ENCODE measurements at places on chromosomes 5 and 9.

GRCh38 chr5:2877522-2877921 lies 126.0 kb upstream of the IRX2 start:
- DNase-seq, result peak; percentile 18

DNA sequence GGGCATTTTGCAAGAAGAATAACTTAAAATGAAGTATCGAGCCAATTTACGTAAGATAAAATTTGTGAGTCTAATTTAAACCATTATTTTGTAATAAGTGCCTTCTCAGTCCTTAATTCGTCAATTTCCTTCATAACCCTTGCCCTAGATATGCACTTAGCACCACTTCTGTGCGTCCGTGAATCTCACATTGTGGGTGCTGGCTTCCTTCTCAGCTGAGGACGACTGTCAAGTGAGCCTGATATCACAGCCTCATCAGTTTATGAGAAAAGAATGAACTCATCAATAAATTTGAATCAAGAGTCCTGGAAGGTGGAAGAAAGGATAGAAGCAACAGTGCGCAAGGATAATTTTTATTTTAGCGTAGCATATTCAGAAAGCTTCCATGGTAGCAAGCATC lies 64.5 kb downstream of the MARCHF11 start:
- DNase-seq, result no peak

DNA sequence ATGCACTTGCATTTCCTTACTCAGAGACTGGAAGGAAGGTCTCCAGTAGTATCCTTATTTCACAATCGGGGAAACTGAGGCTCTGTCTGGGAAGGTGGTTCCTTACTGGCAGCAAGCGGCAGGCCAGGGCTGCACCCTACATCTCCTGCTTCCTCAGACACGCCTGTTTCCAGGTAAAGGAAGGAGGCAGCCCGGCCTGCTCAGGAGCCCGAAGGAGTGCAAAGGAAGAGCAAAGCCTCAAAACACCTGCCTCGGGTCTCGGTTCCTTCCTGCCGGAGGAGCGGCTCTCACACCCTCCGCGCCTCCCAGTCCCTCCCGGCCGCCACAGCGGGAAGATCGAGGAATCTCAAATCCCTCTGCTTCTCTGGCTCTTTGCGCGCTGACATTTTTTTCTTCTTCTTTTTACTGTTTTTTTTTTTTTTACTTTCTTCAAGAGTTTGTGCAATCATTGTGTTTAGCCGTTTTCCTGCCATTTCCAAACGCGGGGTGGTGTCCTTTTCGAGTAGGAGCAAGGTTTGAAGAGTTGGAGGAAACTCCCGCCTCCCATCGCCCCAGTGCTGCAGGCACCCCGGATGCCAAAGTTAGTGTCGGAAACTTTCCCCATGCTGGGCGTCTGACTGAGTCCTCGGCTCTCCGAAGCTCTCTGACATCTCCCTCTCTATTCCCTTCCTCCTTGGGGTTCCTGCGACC lies 1.0 kb downstream of the GGTA1 start:
- no peak for DNase-seq

DNA sequence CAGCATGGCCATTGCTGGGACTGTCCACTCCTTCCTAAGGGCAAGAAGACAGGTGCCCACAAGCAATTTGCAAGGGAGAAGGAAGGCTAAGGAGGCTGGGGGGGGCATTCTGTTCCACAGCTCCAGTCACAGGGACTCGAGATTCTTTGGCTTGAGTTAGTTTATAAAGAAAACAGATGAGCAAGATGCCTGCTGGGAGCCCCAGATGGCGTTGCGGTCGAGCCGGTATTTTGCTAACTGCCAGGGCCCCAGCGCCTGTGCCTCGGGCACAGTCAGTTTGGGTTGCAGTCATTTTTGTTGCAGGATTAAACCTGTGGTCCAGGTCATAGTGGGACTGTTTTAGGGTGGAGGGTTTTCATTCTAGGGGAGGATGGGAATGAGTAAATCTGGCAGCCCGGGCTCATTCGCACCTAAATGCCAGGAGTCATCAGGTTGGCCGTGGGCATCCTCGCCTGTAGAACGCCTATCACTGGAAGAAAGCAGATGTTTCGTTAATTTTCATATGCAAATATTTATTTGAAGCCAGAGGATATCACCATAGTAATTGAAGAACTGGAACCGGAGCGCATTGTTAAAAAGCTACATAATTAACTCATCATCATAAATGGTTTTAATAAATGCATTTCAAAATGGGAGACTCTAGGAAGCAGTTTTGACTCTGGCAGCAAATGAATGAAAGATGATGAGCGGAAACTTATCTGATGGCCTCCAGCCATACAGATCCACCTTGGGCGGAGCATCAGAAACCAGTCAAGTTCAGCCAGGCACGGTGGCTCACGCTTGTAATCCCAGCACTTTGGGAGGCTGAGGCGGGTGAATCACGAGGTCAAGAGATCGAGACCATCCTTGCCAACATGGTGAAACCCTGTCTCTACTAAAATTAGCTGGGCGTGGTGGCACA lies 87.1 kb upstream of the FCN2 start:
- DNase-seq, result no peak

DNA sequence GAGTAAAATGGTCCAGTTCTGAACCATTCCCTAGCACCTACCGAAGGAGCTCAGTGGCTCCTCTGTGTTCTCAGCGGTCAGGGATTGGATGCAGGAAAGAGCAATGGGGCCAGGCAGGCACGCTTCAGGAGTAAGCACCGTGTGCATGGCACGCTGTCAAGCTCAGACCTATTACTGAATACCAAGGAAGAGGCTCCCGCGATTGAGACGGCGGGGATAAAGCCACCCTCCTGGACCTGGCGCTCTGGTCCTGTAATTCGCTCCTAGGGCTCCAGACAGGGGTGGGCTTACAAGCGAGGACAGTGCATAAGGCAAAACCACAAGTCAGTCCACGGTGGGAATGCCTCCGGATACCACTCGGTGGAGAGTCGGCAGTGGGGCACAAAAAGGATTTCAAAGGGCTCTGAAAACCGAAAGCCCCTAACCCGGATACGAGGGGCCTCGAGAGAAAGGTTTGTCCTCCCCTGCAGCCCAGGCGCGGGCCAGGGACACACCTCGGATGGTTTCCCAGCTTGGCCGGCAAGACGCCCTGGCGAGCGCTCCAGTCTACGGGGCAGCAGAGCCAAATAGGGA lies 988 bp downstream of the OXCT1 start:
- peak; percentile 91 for DNase-seq

DNA sequence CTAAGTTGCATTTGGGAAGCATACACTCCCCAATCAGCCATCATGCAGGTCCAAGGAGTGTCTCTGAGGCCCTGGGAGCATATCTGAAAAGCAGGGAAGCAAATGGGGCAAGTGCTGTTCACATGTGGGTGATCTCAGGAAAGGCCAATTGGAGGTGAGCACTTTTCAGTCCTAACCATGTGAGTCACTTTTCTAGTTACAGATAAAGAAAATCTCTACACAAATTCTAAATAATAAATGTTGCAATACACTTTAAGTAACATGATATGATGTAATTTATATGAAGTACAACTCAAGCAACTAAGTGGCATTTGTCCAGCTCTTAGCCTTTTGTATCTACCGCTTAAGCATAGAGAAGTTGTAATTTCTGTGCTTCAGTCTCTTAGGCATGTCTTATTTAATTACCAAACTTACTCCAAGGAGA lies 18.4 kb downstream of the ADAMTS16 start:
- no peak for DNase-seq

DNA sequence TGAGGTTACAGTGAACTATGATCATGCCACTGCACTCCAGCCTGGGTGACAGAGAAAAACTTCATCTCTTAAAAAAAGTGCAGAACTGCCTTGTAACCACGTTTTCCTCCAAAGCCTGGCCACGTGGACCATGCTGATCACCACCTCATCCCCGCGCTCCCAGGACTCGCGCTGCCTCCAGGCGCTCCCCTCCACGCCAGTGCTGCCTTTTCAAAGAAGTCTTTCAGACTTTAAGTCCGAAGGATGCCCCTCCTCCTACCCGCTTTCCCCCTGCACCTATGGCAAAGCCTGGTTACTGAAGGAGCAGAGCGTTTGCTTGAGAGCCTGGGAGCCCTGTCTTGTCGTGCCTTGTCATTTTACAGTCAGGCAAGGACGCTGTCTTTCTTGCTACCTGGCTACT lies 43.8 kb downstream of the HABP4 start:
- no peak for DNase-seq

All from sigmoid colon (tissue), 7 donors.